ENCODE measurements at places on chromosomes 13 and 19. TPM values are rescaled to one million over a fixed set of nuclear protein-coding genes. Genes with fewer than 3 reads are reported as not detected.

Gene GPR183
- total RNA-seq, result 19.6 TPM

Gene GSX1
- not detected for total RNA-seq

Gene PRODH2
- not detected for total RNA-seq

Gene ZNF571
- total RNA-seq, result 3.0 TPM

Gene KL
- total RNA-seq, result 1.9 TPM

Gene CAPNS1
- total RNA-seq, result 220 TPM

Gene KLK1
- not detected for total RNA-seq
